ENCODE measurements at places on chromosomes 4 and X. TPM values are rescaled to one million over a fixed set of nuclear protein-coding genes. Genes with fewer than 3 reads are reported as not detected.

UGT2B17 gene
- total RNA-seq = not detected

AMER1 gene
- 2.3 TPM for total RNA-seq

CXCL8 gene
- total RNA-seq = 1.5 TPM

NDNF gene
- total RNA-seq = not detected

NXF2 gene
- not detected for total RNA-seq

Measured in CD8-positive, alpha-beta T cell (primary cell).